ENCODE measurements at places on chromosomes 2 and 18.

DNA sequence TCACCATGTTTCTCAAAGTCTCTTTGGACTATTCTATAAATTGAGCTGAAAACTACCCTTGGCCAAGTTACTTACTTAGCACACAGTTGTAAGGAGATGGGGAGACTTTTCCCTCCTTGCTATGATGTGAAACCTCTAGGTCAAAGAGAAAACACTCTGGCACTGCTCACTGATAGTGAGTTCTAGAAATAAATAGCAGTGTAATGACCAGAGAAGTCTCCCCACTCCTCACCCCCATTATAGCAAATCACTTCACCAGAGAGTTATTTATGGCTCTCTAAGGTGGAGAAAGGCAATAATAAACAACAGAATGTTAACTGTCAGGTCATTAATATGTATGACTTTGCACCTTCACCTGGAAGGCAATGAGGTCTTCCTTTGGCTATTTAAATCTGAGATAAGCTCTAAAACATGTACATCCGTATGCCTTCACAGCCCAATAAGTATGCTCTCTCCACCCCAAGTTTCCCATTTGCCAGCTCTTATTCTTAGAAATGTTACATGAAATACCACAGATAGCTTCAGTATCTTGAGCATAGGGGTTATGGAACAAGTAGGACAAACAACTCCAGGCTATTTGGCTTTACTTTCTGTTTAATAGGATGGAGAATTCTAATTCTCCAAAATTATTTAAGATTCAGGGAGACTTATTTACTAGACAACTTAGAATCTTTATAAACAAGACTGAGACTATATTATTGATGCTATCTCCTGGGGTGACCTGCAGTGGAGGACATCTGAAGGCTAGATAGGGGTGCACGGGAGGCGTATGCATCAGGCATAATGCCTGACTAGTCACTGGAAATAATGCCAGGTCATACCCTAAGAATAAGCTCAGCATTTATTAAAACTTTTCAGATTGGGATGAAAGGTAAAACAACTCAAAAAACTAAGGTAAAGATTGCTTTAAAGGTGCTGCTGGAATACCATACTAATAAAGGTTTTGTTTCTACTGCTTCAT, 65.3 kb upstream of the DTNB start:
- DNase-seq: no peak

GRCh38 chr2:30232801-30233130, 1.4 kb downstream of the LBH start:
- no peak for DNase-seq

- DNase-seq: no peak
These were observed 207.1 kb downstream of the ACKR3 start for GRCh38 chr2:236776695-236777251.

- no peak for DNase-seq
These were observed 286.1 kb upstream of the HNRNPA3 start for GRCh38 chr2:176926453-176926852.

DNA sequence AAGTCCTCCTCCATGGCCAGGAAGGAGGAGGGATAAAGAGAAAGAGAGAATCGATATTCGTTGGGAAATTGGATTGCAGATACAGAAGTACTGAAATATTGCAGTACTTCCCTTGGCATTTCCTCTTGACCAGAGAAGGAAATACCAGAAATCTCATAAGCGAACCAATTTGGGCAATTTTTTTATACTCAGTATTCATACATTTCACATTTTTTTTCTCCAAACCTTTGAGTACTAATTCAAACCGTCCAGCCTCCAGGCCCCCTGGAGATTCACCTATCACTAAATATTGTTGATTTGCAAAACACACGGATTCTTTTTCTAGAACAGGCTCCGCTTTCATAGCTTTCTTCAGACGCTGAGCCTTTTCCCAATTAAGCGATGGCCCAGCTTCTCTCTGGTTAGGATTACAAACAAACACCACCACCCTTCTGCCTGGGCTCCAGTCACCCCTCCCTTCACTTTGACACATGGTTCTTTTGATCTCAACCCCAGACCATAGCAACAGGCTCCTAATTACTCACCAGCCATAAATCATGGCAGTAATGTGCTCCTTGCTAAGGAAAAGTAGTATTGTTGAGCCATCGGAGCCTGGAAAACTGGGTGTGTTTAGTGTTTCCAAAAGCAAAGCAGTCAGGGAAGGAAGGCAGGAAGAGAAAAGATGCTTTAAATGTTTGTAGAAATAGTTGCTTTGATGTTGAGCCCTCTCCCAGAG, 138.4 kb upstream of the CCDC68 start:
- DNase-seq: no peak

DNA sequence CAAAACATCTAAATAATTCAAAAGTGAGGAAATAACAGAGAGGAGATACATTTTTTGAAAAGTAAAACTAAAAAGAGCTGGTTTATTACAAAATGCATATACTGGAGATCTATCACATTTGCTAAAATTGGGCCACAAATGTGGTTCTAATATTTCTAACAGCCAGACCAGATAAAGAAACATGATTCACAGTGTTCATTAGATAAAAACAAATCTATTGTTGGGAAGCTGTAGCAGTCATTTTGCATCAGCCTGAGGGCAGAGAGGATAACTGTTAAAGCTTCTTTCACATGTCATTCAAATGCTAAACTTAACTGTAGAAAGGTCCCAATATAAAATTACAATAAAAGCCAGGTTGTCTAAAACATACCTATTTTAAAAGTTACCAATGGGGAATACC, 148.3 kb downstream of the GULP1 start:
- no peak for DNase-seq

DNA sequence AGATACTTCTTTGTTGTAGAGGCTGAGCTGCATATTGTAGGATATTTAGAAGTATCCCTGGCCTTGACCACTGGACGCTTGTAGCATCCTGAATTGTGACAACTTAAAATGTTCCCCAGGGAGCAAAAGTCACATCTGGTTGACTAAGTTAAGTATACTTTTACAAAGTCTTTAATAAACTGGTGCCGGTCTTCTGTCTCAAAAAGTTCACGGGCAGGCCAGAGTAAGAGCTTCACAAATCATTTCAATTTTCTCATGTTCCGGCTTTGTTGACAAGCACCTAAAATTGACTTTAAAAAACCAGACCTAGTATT, 18.4 kb downstream of the ATP8B1 start:
- no peak for DNase-seq

- no peak for DNase-seq
These were observed 113.0 kb upstream of the NEDD4L start for GRCh38 chr18:57931038-57931437.
